T-helper 9 cell (primary cell): ENCODE measurements at places on chromosomes 4 and X.

- DNase-seq, result no peak
These were observed 144.6 kb downstream of the AMELX start for GRCh38 chrX:11437642-11438379.

DNA sequence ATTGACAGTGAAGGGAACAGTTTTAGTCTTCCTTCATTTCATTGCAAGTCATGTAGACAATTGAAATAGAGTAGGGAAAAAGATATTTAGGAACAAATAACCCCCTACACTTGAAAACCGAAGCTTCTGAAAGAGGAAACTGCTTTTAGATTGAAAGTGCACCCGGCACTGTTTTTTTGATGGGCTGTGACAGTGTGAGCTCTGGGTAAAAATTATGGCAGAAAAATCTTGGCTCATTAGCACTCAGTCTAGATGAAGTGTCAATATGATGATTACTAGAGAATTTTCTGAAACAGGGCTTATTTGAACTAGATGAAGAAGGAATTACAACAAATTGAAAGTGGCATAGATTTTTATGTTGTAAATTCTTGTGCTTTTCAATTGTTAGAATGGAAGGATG is 1132.4 kb downstream of the RAPGEF2 start:
- DNase-seq, result no peak

DNA sequence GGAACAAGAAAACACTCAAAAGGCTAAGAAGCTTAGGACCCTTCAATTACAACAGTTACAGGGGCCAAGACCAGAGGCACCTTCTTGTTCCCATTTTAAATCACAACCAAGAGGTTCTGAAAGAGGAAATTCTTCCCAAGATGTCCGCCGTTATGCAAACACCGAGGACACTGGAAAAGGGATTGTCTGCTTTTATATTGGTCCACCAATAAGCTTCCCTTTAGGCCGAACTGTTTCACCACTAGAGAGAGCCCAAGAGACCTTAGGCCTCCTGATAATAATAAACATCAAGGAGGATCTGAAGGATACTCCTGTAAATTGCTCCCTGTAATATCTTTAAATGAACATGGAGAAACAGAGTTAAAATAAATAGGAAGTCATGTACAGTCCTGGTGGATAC is 92.6 kb upstream of the NLRP2B start:
- no peak for DNase-seq

DNA sequence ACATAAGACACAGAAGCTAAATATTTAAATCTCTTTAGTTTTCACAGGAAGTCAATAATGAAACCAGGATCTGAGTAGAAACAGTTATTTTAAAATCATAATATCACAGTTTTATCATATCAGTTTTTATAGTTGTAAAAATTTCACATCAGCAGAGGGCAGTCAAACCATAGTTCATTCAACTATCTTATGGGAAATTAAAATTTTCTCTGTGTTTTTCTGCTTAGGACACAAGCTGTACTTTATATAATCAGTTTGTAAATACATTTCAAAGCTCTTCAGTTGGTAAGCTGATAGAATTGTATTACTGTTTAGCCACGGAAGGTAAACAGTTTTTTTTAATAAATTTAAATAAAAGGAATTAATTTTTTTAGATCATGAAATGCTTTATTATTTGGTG is 204.8 kb upstream of the NUDT6 start:
- no peak for DNase-seq

GRCh38 chr4:146981651-146982050 is 36.0 kb upstream of the TTC29 start:
- DNase-seq, result no peak

DNA sequence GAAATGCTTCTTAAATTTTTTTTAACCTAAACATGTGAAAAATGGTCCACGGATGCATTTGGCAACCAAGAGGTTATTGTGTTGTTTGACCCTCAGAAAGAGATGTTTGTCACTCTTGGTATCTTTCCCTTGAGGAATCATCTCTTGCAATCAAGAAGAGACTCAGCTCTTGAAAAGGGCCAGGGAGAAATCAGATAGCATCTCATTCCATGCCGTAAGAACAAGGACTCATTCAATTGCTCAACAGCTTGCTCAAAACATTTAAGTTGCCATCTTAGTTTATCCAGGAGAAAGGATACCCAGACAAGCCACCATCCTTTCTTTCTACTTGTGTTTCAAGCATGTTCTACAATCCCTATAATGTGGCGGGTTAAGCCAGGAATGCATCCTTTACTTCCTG is 209.5 kb upstream of the LNX1 start:
- DNase-seq, result no peak

GRCh38 chr4:107541511-107541910 is 178.5 kb downstream of the PAPSS1 start:
- DNase-seq, result no peak

DNA sequence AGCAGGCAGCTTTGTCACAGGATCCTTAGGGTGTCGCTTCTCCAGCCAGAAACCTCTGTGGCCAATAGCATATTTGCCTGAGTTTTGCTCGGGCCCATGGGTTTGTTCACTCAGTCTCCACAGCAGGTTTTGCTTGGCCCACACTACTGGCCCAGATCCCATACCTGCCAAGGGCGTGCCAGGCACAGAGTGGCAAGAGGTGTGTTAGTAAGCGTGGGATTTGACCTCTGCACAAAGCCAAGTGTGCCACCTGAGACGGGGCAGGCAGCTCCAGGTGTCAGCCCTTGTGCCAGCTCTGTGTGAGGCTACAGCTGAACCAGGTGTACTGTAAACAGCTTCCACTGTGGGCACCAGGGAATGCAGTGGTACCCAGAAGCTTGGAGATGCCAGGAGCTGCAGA is 2003.0 kb downstream of the C4orf33 start:
- DNase-seq, result no peak

DNA sequence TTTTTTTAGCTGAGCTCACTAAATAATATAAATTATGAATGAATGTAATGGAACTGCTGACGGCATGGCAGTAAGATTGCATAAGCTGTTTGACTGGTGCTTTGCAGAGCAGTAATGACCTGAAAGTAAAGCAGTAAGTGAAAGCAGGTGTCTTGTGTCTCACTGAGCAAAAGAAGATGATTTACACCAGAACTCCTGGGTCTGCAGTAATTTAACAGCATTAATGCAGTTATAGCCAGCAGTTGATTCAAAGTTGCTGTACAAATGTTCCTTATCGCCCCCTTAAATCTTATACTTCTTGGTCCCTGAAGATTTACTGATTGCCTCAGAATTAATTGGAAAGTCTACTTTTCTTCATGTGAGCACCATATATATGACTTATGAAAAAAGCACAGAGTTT is 187.7 kb downstream of the DCTD start:
- no peak for DNase-seq

- no peak for DNase-seq
These were observed 77.0 kb upstream of the C4orf50 start for GRCh38 chr4:6095023-6095752.

GRCh38 chr4:37599092-37599790 is 86.9 kb downstream of the RELL1 start:
- DNase-seq, result no peak

DNA sequence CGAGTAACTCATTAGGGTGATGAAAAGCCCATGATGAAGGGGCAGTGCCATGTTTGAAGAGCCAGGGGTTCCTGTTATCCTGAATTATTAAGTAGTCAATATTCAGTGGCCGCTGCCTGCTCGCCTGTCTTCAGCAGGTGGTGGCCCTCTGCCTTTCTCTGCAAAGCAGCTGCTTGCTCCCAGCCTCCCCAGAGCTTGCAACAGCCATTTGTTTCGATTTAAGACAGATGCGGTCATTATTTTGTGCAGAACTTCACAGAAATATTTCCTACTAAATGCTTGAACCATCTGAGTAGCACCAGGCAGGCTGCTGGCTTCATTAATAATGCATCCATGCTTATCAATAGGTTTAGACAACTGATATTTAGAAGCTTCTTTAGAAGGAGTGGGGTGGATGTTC is 104.3 kb upstream of the TTC29 start:
- DNase-seq, result no peak

- DNase-seq, result no peak
These were observed 139.4 kb upstream of the CPEB2 start for GRCh38 chr4:14862891-14863290.

DNA sequence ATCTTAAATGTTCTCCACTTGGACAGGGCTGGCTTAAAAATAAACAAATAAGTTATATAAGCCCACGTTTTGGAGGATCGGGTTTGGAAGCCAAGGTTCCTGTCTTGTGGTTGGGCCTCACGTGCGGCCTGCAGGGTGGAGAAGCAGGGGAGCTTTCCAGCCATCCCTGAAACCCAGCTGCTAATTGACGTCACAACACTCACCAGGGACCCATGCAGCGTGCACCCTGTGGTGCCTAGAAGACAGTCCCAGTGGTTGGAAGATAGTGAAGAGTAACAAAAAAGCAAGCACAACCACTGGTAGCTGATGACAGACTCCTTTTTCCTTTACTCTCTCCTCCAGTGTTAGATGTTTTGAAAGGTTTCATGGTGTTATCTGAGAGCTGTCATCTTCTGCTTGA is 142.0 kb upstream of the RBPJ start:
- DNase-seq, result no peak

- DNase-seq, result no peak
These were observed 19.8 kb downstream of the MXRA5 start for GRCh38 chrX:3326681-3327080.

DNA sequence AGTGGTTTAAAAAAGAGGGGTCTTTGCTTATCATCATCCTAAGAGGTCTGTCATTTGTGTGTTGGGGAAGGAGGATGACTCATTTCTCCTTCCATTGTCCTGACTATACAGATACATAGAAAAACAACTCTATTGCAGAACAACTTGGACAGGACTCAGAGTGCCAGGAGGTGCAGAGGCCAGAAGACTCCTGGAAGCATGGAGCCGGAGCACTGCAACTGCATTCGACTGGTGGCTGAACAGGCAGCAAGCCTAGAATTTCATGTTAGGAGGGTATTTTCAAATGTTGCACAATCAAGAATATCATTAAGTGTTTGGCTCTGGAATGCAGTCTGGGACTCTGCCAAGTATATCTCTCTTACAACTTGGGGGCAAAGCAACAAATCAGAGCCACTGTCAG is 35.0 kb upstream of the MAML3 start:
- no peak for DNase-seq

GRCh38 chrX:57104406-57104805 is 16.9 kb downstream of the SPIN2B start:
- no peak for DNase-seq

- DNase-seq, result no peak
These were observed 15.0 kb downstream of the BTK start for GRCh38 chrX:101370888-101371504.

DNA sequence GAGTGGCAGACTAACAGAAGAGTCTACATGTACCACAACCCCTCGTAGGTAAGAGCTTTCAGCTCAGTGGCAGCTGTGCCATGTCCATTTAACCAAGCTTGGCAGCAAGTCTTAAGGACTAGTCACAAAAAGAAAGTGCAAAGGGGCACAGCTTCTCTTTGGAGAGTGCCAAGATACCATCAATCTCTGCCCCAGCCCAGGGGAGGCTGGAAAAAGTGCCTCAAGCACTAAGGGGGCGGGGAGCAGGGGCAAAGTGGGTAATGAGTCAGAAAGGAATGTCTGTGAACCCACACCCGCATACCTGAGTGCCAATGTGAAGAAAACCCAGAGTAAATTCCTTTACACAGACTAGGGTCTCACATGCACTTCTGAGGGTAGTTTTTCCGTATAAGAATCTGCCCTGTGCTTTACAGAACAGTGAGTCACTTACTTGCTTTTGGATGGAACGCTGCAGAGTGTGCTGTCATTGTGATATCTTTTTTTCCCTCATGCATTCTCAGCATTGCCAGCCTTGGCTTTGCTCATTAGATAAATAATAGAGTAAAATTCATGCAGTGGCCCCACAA is 219.8 kb downstream of the ZNF674 start:
- no peak for DNase-seq

DNA sequence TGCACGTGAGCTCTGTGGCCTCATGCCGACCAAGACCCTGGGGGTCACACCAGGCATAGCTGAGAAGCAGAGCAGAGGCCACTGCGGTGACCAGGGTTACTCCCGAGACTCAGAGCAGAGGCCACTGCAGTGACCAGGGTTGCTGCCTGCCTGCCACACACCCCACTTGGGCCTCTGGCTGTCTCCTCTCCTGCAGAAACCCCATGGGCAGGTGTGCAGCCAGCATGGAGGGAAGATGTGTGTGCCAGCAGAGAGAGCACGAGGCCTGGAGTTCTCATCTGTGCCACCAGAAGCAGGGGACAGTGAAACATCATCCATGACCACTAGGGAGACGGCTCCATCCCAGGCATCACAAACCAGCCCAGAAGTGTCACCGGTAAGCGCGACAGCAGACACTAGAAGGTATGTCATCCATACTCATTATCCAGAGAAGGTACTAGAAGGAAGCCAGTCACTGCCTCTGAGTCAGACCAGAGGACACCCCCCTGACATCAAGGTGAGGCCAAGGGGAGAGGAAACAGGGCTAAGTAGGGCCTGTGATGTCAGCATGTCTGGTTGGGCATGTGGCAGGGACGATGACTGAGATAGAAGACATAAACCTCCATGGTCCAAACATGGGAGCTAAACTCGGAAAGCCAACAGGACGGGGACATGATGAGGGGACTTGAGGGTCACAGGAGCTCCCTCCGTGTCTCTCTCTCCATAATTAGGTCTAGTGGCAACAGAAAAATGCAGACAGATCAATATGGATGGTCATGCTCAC is 24.2 kb upstream of the SPON2 start:
- no peak for DNase-seq

DNA sequence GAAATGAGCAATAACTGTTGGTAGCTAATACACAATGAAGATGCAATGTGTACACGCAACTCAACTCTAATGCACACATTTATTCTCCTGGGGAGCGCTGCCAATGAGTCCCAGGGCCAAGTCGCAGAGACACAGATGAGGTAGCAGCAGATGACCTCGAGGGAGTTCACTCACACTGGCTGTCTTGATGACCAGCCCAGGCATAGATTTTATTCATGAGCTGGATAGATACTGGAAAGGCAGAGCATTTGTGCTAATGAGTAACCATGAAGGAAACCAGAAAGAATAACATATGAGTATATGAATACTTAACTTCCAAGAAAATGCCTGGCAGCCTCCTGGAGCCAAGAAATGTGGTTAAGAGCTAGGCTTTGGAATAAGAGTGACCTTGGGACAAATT is 42.3 kb downstream of the RASL11B start:
- no peak for DNase-seq

DNA sequence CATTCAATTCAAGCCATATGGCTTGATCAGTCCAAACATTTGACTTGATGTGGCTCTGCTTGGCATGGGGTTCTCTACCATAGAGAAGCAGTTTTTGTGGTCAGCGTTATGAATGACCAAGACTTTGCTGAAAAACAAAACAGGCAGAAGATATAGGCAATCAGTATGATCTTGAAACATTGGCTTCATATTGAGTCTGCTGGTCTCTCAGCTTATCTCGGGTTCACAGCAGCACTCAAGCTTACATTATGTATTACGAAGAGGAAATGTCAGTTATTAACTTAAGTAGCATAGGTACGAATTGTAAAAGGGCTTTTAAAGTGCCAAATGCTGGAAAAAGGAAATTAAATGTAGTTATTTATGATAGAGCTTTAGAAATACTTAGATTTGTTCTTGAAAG is 99.0 kb downstream of the AFF2 start:
- no peak for DNase-seq
